Naive B cell (primary cell): ENCODE measurements at places on chromosomes 4 and X.
A peak's percentile ranks its signal among the peaks of the same experiment; 100 is the strongest.

- H3K27me3 ChIP-seq: no peaks in the 10 kb centered on the region
- H3K4me3 ChIP-seq: no peak overlapping the region
- no peaks in the 10 kb centered on the region for H3K36me3 ChIP-seq
Measured at GRCh38 chr4:161197912-161198311, 965.9 kb downstream of the FSTL5 start.

DNA sequence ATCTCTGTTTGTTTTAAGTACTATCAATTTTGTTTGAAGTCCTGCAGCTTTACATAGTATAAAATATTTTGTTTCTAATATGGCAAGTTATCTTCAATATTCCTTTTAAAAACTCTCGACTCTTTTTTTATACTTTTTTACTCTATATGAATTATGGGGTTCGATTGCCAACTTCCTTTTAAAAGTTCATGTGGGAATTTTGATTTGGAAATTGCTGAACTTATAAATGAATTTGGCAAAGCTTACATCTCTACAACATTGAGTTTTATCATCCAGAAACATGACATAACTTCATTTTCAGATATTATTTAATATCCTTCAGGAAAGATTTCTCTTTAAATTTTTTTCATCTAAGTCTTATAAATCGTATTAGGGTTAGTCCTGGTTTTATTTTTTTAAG lies 60.8 kb downstream of the ASB9 start:
- no peaks in the 10 kb centered on the region for H3K36me3 ChIP-seq
- peaks cover 5% of the 10 kb centered on the region for H3K27me3 ChIP-seq
- H3K4me1 ChIP-seq: no peaks in the 10 kb centered on the region
- no peak for DNase-seq

GRCh38 chr4:153518637-153519389 lies 52.7 kb downstream of the TMEM131L start:
- H3K27me3 ChIP-seq: no peaks in the 10 kb centered on the region
- no peak for DNase-seq
- H3K27ac ChIP-seq: peak overlapping the region; percentile 53
- peaks cover 63% of the 10 kb centered on the region for H3K4me1 ChIP-seq
- H3K36me3 ChIP-seq: no peaks in the 10 kb centered on the region
- H3K4me3 ChIP-seq: no peak overlapping the region

DNA sequence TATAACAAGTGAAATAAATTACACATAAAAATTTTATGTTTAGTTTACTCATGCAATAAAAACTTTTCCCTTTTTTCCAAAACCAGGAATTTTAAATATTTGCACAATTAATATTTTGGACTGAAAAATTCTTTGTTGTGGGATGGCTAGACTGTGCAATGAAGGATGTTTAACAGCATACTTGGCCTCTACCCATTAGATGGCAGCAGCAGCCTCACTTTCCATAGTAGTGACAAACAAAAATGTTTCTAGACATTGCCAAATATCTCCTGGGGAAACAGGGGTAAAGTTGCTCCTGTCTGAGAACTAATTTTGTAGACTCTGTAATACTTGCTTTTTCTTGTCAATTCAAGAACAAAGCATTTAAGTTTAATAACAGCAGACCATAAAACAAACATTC lies 49.8 kb downstream of the SCLT1 start:
- H3K36me3 ChIP-seq: peaks cover 8% of the 10 kb centered on the region
- peaks cover 5% of the 10 kb centered on the region for H3K4me1 ChIP-seq
- no peak for DNase-seq
- no peak overlapping the region for H3K4me3 ChIP-seq
- H3K27ac ChIP-seq: no peak overlapping the region
